Endothelial cell (in vitro differentiated cells): ENCODE measurements at places on chromosomes 1 and 21.
A peak's percentile ranks its signal among the peaks of the same experiment; 100 is the strongest.

- peak; percentile 32 for DNase-seq
Measured at GRCh38 chr21:35940074-35940927, 120.0 kb downstream of the SETD4 start.

GRCh38 chr21:16211339-16212303 is 481.8 kb downstream of the USP25 start:
- no peak for DNase-seq

GRCh38 chr1:241810769-241811405 is 37.1 kb upstream of the EXO1 start:
- DNase-seq, result no peak

- DNase-seq, result no peak
Measured at GRCh38 chr1:159960721-159961381, 6.8 kb upstream of the SLAMF9 start.

GRCh38 chr1:177181631-177182291 is 11.0 kb downstream of the BRINP2 start:
- peak; percentile 88 for DNase-seq

GRCh38 chr1:247131236-247131635 is 27.1 kb upstream of the ZNF669 start:
- no peak for DNase-seq

GRCh38 chr1:53766831-53767405 is 28.0 kb upstream of the GLIS1 start:
- no peak for DNase-seq

GRCh38 chr1:87208931-87209330 is 119.7 kb upstream of the LMO4 start:
- no peak for DNase-seq

DNA sequence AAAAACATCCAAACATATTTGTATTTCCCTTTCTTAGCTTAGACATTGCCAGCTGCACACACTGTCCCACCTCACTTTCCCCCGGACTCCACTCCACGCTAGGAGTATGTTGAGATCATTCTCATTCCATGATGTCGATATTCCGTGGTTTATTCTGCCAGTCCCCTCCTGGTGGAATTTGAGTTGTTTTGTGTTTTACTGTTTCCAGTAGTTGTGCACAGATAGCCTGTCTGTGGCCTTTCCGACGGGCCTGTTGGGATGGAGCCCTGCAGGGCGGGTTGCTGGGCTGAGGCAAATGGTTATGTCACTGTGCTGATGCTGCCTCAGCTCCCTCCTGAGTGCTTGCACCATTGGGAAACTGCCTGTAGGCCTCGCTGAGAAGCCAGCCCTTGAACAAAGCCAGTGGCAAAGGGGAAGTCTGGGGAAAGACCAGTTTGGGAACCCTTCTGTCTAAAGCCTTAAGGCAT is 12.8 kb downstream of the TRAPPC10 start:
- peak; percentile 15 for DNase-seq

GRCh38 chr1:115219927-115220326 is 118.1 kb downstream of the NGF start:
- no peak for DNase-seq

DNA sequence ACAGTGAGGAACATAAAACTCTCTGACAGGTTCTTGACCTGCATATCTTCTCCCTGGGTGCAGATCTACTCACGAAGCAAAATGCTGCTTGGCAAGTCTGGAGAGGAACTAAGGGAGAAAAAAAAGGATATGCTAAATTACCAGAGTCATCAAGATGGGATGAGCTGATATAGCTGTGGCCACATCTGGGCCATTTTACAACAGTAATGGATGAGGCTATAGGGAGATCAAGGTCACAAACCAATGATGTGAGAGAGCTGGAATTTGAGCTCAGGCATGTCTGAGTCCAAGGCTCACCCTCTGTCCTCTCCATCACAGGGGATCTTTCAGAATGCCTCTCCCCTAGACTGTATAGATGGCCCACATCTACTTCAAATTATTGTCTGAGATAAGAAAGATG is 26.2 kb downstream of the ZMYND12 start:
- DNase-seq, result no peak

DNA sequence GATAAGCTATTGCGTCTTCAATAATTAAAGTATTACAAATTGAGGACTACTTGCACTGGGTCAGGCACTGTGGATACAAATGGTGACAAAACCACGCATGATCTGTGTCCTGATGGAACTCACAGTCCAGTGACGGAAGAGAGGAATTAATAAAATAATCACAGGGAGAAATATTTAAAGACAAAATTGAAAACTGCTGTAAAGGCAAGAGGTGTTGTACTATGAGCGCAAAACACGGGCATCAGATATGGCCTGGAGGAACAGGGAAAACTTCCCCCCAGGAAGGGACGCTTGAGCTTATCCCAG is 16.6 kb upstream of the SLAMF6 start:
- DNase-seq, result no peak

DNA sequence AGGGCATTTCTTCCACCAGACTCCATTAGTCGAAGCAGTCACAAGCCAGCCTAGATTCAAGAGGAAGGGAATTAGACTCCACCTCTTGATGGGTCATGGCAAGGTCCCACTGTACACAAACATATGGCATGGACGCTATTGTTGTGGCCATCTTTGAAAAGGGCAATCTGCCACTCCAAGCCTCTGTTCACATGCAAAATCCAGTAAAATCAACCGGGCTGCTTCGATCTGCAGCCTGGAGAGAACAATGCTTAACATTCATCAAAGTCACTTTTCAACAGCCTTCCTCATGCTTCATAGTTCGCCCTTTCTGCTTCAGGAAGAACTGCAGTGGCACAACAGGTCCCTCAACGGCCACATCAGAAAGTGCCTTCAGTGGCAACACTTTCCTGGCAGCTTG is 28.0 kb upstream of the GJB5 start:
- DNase-seq, result no peak

- DNase-seq, result no peak
Measured at GRCh38 chr1:21020151-21020550, 156.5 kb downstream of the EIF4G3 start.

DNA sequence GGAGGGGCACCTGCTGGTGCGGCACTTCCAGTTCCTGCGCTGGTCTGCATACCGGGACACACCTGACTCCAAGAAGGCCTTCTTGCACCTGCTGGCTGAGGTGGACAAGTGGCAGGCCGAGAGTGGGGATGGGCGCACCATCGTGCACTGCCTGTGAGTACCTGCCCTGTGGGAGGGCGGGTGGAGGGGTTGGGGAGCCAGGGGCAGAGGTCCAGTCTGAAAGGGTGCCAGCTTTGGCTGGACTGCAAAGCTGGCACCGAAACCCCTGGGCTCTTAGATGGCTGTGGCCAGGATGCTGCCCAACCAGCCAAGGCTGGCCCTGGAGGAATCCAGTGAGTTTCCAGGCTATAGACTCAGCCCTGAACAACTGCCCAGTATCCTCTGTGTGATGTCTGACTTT is 87.3 kb downstream of the PTPRU start:
- DNase-seq, result no peak

GRCh38 chr1:154253671-154254070 is 18.8 kb upstream of the HAX1 start:
- no peak for DNase-seq

DNA sequence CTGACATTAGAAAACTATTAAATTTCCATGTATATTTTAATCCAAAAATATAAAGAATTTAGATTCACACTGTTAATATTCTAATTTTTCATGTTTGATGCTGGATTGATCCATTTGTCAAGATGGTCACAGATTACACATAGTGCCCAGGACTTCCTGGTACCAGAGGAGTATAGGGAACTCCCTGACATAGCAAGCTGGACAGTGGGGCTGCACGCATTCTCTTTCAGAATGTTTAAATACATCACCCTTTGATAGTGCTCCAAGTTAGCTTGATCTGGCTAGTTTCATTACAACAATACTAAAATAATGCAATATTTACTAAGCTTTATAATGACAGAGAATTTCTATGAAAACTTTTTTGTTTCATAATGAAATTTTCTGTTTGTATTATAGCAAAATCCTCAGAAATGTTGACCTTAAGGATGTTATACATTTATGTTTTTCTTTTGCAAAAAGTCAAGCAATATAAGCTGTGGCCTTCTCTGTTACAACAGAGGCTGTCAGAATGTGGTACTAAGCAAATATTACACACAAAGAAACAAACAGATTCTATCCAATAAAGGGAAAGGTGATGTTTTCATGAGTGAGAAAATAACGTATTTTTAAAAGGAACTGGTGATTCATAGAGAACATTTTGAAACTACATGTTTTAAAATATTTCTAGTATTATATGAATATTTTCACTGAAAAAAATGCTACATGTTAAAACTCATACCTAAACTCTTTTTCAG is 84.7 kb downstream of the SLC35F3 start:
- DNase-seq, result no peak

DNA sequence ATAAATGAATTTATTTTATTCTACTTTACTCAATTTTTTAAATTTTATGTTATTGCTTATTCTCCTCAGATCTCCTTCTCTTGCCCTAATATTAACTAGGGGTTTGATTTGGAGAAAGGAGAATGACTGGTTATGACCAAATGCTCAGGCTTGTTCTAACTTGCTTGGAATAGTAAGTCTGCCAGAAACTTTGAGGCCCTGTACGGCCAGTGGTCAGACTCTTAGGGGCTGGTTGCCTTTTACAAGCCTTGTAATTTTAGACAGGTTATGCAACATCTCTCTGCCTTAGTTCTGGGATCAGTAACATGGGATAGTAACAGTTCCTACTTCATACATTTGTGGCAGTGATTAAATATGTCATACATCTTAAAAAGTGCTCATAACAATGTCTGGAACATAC is 279.5 kb downstream of the DUSP10 start:
- no peak for DNase-seq

GRCh38 chr21:31505975-31506374 is 153.5 kb upstream of the SOD1 start:
- DNase-seq, result no peak

DNA sequence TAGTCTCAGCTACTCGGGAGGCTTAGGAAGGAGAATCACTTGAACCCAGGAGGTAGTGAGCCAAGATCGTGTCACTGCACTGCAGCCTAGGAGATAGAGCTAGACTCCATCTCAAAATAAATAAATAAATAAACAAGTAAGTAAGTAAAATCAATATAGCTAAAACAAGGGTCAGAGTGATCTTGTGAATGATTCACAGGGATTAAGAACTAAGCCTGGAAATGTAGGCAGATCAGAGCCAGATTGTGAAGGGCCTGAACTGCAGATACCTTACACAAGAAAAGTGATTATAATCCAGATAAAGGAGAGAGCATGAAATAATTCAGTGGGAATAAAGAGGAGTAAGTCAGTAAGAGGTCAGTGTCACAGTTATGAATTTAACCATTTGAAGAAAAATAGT is 41.5 kb downstream of the COP1 start:
- DNase-seq, result no peak

- no peak for DNase-seq
Measured at GRCh38 chr1:200916681-200917080, 22.0 kb downstream of the INAVA start.

- DNase-seq, result no peak
Measured at GRCh38 chr1:208135354-208135753, 108.8 kb downstream of the PLXNA2 start.

GRCh38 chr1:24713176-24713575 is 32.1 kb upstream of the CLIC4 start:
- no peak for DNase-seq

DNA sequence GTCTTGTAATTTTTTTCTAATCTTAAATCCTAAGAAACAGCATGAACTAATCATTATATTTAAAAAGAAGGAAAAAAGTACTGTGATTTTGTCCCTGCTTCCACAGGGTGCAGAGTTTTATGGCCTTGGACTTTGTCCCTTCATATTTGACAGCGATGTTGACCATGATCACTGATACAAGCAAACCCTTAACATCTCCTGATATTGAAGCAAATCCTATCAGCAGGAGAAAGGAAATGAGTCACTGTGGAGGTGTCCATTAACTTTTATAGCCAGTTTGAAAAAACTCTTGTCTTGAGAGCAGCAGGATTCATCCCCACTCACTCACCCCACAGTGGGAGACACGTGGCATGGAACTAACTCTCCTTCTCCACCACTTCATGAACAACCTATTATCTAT is 5.1 kb upstream of the REG4 start:
- no peak for DNase-seq

DNA sequence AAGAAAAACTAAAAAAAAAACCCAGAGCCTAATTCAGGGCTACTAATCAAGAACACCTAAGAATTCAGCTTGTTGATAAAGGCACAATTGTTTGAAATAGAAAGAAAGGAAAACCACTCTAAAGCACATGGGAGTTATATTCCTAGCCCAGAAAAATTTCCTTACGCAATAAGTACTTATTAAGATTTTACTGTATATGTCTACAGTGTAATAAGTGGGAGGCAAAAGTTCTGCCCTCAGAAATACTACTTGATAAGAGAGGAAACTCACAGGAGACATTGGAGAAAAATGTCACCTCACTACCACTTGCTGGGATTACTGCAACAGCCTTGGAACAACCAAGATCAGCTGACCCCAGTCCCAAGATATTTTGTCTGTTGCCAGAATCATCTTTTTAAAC is 66.1 kb downstream of the IARS2 start:
- DNase-seq, result no peak

DNA sequence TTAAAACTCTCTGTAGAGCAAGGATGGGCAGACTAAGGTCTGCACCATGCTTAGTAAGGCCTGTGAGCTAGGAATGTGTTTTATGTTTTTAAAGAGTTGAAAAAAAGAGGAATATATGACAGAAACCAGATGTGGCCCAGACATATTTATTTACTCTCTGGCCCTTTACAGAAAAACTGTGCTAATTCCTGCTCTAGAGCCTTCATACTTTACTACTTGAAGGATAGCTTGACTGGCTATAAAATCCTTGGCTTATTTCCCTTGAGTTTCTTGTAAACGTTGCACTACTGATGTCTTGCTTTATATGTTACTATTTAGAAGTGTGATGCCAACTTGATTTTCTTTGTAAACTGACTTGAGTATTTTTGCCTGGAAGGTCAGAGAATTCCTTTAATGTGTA is 33.5 kb downstream of the CTBS start:
- DNase-seq, result no peak

DNA sequence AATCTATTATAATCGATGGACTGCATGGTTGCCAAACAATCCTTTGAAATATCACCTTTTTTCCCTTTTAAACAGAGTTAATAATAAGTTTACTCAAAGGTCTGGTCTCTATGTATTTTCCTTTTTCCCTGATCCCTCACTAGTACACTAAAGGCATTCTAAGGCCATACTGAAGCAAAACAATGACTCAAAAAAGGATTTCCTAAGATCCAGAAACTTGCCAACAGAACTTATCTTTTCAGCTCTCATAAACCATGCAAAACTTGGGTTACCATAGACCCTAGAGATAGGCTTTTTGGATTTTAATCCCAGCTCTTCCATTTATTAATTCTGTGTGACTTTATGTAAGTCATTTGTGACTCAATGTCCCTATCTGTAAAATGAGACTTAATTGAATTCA is 77.1 kb downstream of the IFI44 start:
- no peak for DNase-seq
